ENCODE measurements at places on chromosomes 2 and 18. TPM values are rescaled to one million over a fixed set of nuclear protein-coding genes. Genes with fewer than 3 reads are reported as not detected.

DNA sequence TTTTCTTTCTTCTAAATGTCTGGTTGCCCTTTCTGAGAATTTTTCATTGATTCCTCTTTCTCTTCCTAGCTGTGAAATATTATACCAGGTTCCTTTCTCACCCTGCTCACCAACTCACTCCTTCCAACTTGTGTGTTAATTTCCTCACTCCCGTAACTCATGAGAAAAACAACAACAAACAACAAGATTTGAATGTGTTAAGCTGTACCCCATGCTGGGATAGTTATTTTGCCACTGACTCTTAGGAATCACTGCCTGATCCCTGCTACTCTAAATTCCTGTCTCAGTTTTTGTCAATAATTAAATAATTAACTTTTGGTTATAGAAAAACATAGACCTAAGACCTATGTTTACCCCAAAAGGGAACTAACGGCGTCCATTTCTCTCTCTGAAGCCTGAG lies 242.7 kb downstream of the DPP10 start:
- DNase-seq: no peak

- no peak for DNase-seq
These were observed 14.4 kb upstream of the IGFBP2 start for GRCh38 chr2:216618785-216619184.

GRCh38 chr2:66252109-66252508 lies 182.8 kb upstream of the MEIS1 start:
- no peak for DNase-seq

GRCh38 chr2:154490530-154490929 lies 208.0 kb upstream of the KCNJ3 start:
- DNase-seq: no peak

DNA sequence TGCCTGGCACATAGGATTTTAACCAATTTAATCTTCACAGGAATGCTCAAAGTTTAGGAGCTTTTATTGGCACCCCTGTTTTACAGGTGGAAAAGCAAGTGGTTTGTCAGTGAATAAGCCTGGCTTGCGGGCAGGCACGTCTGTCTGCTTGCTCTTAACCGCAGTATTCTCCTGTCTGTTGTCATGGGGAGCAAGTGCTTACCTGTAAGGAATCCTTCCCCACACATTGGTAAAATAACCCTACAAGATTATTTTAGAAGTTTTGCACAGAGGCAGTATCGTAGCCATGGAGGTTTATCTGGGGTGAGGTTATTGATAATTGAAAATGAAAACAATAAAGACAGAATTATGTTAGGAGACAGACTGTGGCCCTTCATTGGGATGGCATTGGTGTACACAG lies 174.9 kb downstream of the AGAP1 start:
- no peak for DNase-seq

- DNase-seq: peak; percentile 68
These were observed 35.8 kb upstream of the PTPN4 start for GRCh38 chr2:119723784-119724467.

DNA sequence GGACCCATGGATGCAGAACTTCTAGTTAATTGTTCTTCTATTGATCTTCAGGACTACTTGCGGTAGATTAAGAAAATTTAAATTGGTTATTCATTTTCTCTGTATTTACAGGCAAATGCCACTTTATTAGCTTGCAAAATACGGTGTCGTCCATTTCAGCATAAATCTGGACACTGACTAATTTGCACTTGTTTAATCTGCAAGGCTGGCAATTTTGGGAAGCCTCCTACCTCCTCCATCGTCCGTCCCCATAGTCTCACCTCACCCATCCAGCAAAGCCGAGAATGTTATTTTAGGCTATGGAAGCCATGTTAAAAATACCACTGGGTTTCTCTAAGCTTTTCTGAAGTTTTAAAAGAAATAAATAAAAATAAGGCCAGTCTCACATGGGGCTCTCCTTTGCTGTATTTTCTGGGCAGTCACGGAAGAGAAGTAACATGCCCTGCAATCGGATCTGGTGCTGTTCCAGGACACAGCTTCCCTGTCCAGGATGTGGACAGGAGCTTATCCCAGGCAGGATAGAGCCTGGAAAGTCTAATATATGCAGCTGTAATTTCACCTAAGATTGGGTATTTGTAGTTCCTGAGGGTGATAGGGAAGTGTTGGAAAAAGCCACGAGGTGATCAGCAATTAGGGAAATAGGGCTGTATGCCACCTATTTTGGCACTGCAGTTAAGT lies 17.4 kb downstream of the TMEM178A start:
- no peak for DNase-seq

Gene C18orf54
- 3.3 TPM for total RNA-seq

Gene MYO5B
- total RNA-seq: under 0.01 TPM

Gene DLX1
- not detected for total RNA-seq

Gene GATA6
- 10.0 TPM for total RNA-seq
